ENCODE measurements at places on chromosomes 11 and 22. TPM values are rescaled to one million over a fixed set of nuclear protein-coding genes. Genes with fewer than 3 reads are reported as not detected.

The INPP5J gene
- total RNA-seq = 21.9 TPM

The SEC14L6 gene
- total RNA-seq = not detected

The FZD4 gene
- total RNA-seq = 22.1 TPM

The YPEL1 gene
- 8.1 TPM for total RNA-seq

The OR5B21 gene
- total RNA-seq = not detected

The C22orf23 gene
- total RNA-seq = 0.47 TPM

The MMP13 gene
- total RNA-seq = not detected

The SPI1 gene
- 78.9 TPM for total RNA-seq

The ZNF280B gene
- total RNA-seq = 1.0 TPM

The C11orf58 gene
- 110 TPM for total RNA-seq

The FXYD6 gene
- 51.2 TPM for total RNA-seq

The RASD2 gene
- 8.8 TPM for total RNA-seq

The KRTAP5-2 gene
- total RNA-seq = not detected

The OOSP2 gene
- total RNA-seq = not detected
